Neuronal stem cell (in vitro differentiated cells): ENCODE measurements at places on chromosomes 1 and 21.

DNA sequence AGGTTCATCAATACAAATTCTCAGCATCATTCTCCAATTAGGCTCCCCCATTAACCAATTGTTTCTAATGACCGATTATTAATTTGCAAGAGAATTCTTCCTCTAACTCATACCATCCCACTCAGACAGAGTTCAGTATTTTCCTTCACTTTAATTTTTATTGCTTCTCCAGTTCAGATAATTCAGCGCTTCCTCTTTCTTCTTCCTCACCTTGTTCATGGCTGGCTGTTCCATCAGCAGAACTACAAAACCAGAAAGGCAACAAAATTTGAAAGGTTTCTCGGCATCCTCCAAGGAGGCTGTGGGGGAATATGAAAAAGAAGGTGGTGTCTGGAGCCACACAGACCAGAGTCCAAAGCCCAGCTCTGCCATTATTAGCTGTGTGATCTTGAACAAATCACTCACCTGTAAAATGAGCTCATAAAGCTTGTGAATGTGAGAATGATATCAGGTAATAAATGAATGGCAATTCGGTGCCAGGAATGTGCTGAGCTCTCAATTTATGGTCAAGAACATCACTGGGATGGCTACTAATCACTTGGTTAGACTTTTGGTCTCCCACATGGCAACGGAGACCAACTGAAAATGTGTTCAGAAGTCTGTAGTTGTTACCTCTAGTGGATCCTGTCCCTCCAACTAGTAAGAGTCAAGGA, 11.7 kb upstream of the ZNF436 start:
- no peak overlapping the region for H3K27ac ChIP-seq
- no peaks in the 10 kb centered on the region for H3K36me3 ChIP-seq
- DNase-seq, result no peak
- H3K27me3 ChIP-seq, result no peaks in the 10 kb centered on the region

DNA sequence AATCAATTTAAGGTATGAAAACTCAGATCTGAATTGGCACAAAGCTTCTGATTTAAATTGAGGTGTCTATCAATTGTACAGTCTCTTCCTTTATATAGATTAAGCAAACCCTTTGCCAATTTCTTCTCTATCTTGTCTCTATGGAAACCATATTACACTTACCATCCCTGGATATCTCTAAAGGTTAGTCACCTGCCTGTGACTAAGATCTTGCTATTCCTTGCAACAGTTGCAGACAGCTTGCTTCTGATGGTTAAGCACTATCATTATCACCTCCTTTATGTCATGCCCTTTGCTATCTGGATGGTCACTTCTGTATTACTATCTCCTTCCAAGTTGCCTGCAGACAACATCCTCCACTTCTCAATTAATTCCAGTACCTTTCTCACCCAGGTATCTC, 998.6 kb upstream of the B3GALT2 start:
- no peaks in the 10 kb centered on the region for H3K36me3 ChIP-seq
- H3K4me3 ChIP-seq, result no peak overlapping the region
- H3K27ac ChIP-seq, result no peak overlapping the region
- peaks cover 1% of the 10 kb centered on the region for H3K4me1 ChIP-seq

DNA sequence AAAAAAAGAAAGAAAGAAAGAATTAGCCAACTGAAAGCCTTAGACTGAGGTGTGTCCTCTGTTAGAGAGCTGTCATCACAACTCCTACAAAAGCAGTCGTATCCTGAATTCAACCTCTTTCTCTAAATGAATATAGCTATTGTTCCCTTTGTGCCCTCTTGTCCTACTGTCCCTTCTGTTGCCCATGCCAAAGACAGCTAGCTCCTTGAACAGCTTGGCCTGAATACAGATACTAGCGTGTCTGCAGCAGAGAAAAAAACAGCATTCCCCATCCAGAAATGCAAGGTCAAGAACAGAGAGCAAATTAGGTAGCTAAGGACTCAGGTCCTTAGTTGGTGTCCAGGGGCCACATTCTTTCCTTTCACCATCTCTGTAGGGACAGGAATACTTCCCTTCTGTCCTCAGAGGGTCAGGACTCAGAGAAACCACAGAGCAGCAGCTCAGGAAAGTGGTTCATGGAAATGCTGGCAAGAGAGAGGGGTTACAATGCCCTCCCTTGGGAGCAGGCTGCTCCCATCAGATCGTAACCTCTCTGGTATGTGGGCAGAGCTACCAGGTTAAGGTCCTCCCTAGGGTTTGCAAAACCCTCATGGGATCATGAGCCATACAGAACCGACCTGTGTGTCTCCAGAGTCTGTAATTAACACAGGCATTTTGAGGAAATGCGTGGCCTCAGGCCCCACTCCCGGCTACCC, 1.8 kb upstream of the ZBTB48 start:
- no peak for DNase-seq
- no peaks in the 10 kb centered on the region for H3K27me3 ChIP-seq
- H3K4me1 ChIP-seq, result peaks cover 14% of the 10 kb centered on the region
- H3K36me3 ChIP-seq, result peaks cover 11% of the 10 kb centered on the region
- H3K4me3 ChIP-seq, result no peak overlapping the region

- H3K36me3 ChIP-seq, result no peaks in the 10 kb centered on the region
- H3K4me1 ChIP-seq, result no peaks in the 10 kb centered on the region
- DNase-seq, result no peak
- H3K27me3 ChIP-seq, result no peaks in the 10 kb centered on the region
- no peak overlapping the region for H3K4me3 ChIP-seq
- H3K27ac ChIP-seq, result no peak overlapping the region
Measured at GRCh38 chr1:187936667-187937066, 1107.9 kb downstream of the PLA2G4A start.

DNA sequence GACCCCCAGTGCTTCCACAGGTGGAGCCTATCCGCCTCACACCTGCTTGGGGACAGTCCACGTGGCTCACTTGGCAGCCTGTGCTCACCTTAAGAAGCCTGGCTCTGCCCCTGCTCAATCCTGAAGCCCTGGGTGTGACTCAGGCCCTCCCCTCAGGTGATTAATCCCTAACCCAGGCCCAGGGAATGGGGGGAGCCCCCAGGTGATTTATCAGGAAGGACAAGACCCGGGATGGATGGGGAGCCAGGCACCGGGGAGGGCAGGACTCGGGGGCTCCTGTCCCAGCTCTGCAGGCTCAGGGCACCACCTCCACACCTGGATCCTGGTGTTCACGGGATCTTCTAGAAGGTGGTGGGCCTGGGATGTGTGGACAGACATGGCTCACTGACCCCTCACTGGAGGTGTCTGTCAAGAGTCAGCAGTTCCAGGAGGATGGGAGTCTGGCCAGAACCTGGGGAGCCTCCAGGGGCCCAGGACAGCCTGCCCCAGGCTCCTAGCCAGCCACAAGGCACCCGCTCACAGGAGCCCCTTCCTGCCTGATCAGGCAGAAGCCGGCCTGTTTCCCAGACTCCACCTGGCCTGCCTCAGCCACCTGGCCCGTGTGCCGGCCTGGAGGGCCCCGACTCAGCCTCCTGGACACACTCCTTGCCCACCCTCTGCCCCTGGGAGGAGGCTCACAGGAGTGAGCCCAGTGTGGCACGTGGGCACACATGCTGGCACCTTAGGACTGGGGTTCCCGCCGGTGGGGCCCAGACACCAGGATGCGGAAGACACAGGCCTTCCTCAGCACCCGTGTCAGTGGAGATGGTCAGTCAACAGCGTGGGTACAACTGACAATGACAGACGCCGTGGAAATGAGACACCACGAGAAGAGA, 38.6 kb upstream of the COL6A1 start:
- no peak for DNase-seq
- H3K27ac ChIP-seq, result no peak overlapping the region
- H3K4me1 ChIP-seq, result no peaks in the 10 kb centered on the region
- no peaks in the 10 kb centered on the region for H3K36me3 ChIP-seq
- H3K4me3 ChIP-seq, result no peak overlapping the region

- no peak overlapping the region for H3K27ac ChIP-seq
- H3K36me3 ChIP-seq, result no peaks in the 10 kb centered on the region
Measured at GRCh38 chr1:10755970-10756521, 40.4 kb downstream of the CASZ1 start.

DNA sequence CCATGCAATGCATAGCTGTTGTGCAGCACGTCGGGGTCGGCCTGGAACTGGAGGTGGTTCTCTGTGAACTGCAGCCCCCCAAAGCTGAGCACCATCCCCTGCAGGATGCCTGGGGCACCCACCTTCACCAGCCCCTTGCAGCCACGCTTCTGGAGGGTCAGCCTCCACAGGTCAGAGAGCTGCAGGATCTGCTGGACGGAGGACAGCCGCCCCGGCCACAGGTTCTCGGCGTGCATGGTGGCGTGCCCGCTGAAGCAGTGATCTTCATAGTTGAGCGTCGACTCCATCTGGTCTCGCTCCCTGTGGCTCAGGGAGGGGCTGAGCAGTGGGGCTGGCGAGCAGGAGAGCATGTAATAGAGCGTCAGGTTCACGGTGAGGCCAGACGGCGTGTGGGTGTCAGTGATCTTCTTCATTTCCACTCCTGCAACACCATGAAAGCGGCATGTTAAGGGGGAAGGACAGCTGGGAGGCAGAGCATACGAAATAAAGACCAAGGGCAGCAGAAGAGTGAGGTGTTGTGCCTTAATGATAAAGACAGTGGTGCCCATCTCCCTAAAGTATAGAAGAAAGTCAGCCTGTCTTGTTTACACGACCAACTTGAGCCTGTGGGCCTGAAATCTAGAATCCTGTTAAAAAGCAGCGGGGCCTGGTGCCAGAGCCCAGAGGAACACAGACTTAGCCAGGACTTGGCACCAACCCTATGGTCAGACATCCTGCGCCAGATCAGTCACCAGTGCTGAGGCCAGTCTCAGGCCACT, 3.0 kb downstream of the KIAA2013 start:
- no peak overlapping the region for H3K4me3 ChIP-seq
- no peaks in the 10 kb centered on the region for H3K27me3 ChIP-seq
- DNase-seq, result no peak

- H3K36me3 ChIP-seq, result peaks cover 41% of the 10 kb centered on the region
- H3K27me3 ChIP-seq, result peaks cover 5% of the 10 kb centered on the region
- no peak overlapping the region for H3K27ac ChIP-seq
- peak; percentile 85 for DNase-seq
Measured at GRCh38 chr1:151130987-151131586, 15.3 kb downstream of the SEMA6C start.

DNA sequence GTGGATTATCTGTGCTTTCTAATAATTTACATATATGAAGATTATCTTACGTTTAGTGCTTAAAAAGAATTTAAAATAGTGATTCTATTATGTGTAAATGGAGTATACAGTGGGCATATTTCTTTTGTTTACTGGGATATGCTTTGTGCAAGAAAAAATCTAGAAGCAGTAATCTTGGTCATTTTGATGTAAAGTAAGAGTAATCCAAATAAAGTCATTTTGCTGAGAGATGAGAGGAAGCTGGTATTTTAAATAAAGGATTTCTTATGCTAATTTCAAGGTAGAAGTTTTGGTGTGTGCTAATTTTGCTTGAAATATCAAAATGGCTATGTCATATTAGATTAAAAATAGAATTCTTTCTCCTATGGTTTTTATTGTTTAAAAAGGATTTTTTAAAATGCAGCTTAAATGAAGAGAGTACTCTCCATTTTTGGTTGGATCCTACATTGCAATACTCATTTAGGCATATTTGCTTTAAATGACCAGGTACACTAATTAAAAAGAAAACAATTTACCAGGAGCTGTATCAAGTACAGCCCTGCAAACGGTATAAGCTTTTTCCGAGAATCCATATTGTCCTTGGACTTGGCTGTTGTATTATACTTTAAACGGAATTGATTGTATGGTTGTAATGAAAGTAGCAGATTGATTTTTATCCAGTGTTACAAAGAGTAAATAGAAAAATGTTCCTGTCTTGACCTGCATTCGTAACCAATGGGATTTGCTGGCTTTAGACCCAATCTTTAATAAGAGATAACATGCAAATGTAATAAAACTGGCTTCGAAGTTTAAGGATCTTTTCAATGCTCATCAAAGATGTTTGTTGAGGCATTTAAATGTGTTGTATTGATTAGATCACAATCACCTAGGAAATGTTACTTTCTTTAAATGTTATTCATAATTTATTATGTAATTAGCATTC, 574.7 kb downstream of the USP25 start:
- H3K4me3 ChIP-seq, result no peak overlapping the region
- H3K4me1 ChIP-seq, result peaks cover 21% of the 10 kb centered on the region
- no peaks in the 10 kb centered on the region for H3K27me3 ChIP-seq
- no peak for DNase-seq
- no peak overlapping the region for H3K27ac ChIP-seq

GRCh38 chr1:66929999-66930822, 5.4 kb downstream of the MIER1 start:
- no peaks in the 10 kb centered on the region for H3K4me1 ChIP-seq
- peak overlapping the region; percentile 83 for H3K4me3 ChIP-seq
- H3K36me3 ChIP-seq, result no peaks in the 10 kb centered on the region
- peak overlapping the region; percentile 68 for H3K27ac ChIP-seq

DNA sequence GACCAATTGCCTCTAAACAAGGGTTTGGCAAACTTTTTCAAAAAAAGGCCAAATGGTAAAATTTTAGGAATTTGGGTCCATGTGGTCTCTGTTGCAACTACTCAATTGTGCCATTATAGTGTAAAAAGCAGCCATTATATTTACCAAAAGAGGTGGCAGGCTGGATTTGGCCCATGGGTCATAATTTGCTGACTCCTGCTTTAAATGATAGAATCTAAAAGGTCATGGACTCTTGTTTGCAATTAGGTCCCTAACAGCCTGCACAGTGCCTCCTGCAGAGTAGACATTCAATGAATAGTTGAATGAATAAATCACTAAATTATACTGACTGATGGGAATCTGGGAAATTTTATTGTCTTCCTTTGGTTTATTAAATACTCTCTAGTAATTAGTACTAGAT, 6.2 kb downstream of the BECN2 start:
- H3K4me1 ChIP-seq, result no peaks in the 10 kb centered on the region
- H3K36me3 ChIP-seq, result no peaks in the 10 kb centered on the region
- H3K4me3 ChIP-seq, result no peak overlapping the region
- H3K27me3 ChIP-seq, result no peaks in the 10 kb centered on the region

DNA sequence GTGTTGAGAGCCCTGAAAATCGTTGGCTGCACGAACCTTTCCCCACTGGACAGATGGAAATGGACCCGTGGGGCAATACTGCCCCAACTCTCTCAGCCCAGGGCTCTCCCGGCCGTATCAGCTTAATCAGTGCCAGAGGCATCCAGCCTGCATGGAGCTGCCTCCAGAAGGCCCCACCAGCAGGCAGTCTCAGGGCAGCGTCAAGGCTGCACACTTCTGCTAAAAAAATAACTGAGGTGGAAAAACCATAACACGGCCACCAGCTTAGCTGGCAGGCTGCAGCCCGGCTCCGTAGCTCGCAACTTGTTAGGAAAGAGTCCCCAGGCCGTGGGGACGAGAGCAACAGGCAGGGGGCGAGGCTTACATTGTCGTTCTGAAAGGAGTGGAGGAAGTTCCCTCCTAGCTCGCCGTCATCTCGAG, 27.9 kb downstream of the MRPL37 start:
- peaks cover 11% of the 10 kb centered on the region for H3K4me1 ChIP-seq
- H3K27me3 ChIP-seq, result no peaks in the 10 kb centered on the region
- H3K36me3 ChIP-seq, result peaks cover 80% of the 10 kb centered on the region
- no peak overlapping the region for H3K27ac ChIP-seq
- H3K4me3 ChIP-seq, result no peak overlapping the region
- DNase-seq, result no peak

GRCh38 chr1:78114034-78114956, 68.5 kb downstream of the GIPC2 start:
- no peak overlapping the region for H3K27ac ChIP-seq
- H3K4me1 ChIP-seq, result peaks cover 2% of the 10 kb centered on the region
- no peak overlapping the region for H3K4me3 ChIP-seq
